Left hindlimb (tissue), 1 donor: ENCODE measurements at places on chromosomes 1 and 21.

DNA sequence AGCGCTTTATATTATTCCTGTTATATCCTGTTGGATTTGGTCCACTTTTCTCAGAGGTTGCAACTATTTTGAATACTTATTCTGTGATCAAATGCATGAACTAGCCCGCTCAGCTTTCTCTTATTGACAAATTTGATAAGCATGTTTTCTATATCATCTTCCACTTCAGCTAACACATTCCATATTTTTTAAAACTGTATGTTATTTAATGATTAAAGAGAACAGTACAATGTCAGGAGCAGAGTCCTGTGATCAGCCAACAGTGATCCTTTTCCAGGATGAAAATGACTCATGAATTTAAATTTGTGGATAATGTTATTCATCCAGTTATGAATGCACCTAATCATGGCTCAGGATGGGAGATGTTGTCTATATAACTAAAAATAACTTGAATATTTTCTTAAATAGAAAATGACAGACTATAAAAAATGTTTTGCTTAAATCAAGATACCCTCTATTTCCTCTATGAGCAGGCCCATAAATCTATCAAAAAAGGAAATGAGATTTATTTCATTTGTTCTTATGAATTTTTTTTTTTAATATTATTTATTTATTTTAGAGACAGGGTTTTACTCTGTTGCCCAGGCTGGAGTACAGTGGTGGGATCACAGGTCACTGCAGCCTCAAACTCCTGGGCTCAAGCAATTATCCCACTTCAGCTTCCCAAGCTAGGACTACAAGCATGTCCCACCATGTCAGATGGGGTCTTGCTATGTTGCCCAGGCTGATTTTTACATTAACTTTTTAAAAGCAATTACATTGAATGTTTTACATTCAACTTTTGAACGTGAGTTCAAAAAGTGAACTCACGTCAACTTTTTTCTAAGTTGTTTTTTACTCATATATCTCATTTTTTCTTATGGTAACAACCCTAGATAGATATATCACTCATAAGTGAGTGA lies 12.5 kb downstream of the BPNT1 start:
- DNase-seq, result no peak

DNA sequence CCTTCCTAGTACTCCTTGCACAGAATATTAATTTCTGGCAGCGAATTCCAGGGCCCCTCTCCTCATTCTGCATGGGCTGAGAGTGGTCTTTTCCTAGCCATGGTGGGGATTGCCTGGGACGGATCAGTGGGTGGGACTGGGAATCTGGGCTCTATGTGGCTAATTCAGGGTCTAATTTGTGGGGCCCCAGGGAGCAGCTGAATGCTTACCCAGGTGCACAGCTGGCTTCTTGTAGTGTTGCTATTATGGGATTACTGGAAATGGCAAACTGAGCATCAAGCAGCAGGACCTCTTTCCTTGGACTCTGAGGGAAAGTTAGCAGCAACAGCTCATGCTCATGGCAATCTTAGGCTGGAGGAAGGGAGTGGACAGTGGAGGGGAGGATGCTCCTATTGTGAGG lies 187.1 kb upstream of the CACNA1E start:
- no peak for DNase-seq

GRCh38 chr1:166258017-166258416 lies 91.2 kb upstream of the FAM78B start:
- DNase-seq, result no peak

DNA sequence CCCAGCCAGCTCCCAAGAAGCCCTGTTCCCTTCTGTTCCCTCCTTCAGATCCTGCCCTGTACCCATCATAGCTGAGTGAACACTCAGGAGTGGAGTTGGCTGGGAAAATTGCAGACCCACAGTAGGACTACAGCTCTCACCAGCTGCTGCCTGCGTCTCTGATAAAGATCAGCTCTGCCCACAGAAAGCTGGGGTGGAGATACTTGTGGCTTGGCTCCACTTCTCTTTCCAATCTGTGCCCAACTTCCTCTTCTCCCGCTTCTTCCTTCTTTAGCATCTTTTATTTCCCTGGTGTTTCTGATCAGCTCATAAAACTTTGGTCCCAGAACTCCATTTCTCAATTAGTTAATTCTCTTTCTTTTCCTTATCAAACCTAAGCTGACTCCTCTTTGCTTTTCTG lies 5.5 kb upstream of the CD1A start:
- no peak for DNase-seq

GRCh38 chr1:28803051-28803450 lies 8.9 kb upstream of the OPRD1 start:
- no peak for DNase-seq

DNA sequence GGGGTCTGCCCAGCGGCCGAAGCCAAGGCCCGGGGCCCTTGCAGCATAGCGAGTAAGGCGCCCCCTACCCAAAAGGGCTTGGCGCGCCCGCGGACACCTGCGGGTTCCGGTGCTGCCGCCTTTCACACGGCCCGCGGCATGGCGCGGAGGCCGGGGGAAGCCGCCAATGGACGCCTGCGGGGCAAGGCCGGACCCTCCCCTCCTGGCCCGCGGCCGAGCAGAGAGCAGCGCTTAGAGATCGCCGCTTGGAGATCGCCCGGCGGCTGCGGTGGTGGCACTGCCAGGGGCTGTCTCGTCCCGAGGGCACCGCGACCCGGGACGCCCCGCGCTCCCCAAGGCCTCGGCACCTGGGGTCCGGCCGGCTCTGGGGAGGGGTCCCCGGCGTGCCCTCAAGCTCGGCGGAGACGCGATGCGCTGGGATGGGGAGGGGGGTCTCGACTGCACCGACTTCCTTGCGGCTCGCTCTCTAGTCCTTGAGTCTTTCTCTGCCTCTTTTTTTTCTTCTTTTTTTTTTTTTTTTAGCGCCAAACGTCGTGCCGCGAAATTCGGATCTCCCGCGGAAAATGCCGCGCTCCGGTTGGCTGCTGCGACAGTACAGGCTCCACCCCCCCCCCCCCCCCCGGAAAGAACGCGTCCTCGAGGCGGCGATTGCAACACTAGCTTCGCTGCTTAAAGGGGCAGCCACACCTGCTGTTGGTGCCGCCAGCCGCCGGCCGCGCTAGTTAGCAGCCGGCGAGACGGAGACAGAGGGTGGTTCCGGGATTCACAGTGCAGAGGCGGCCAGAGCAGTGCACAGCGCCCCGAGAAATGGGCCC lies at the start of gene E2F2:
E2F2 (minus strand) TSS at position 487 of the 815 bp plus-strand sequence; CDS start at position 47, 440 bp downstream.
- peak; percentile 93 for DNase-seq

DNA sequence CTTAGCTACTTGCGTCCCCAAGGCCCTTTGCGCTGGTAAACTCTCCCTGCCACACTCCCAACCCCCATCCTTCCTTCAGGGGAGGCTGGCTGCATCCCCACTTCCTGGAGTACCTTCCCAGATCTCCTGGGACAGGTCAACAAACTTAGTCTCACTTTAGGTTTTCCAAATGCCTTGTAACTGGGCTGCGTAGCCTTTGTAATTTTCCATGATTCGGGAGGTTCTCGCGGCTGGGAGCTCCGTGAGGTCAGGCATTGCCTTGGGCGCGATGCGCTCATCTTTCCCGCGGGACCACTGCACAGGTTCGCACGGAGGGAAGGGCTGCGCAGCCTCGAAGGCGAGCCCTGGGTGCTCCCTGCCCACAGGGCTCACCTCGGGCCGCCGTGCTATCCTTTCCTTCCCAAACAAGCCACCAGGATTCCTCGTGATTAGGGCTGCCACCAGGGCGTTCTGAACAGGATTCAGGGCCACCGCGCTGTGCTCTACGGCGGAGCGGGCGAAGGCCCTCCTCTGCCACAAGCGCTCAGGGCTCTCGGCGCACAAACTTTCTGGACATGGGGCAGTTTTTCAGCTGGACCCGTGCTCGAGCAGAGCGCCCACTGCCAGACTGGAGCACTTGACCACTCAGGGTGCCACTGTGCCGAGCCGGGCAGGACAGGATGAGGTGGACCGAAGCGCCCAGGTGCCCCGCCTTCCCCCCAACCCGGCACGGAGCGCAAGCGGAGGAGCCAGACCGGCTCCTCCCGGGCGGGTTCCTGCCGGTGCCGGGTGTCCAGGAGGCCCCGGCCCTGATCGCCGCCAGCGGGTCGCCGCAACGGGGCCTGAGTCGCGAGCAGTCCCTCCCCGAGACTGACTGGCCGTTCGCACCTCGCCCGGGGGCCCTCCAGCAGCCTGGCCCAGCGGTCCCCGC lies 1.1 kb downstream of the TMPRSS2 start:
- no peak for DNase-seq

- no peak for DNase-seq
Measured at GRCh38 chr1:37347104-37347649, 127.2 kb upstream of the ZC3H12A start.

DNA sequence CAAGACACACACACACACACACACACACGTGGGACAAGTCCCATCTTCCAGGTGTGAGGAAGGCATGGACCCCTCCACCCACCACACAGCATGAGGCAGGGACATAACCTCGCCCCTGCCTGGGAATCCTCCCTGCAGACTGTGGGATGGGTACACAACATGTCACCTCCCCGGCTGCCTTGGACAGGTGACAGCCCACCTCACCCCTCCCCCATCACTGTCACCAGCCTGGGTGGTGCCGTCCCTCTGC lies 40.7 kb downstream of the AHDC1 start:
- DNase-seq, result no peak
